ENCODE measurements at places on chromosomes 11 and 22. TPM values are rescaled to one million over a fixed set of nuclear protein-coding genes. Genes with fewer than 3 reads are reported as not detected.
A peak's percentile ranks its signal among the peaks of the same experiment; 100 is the strongest.

DNA sequence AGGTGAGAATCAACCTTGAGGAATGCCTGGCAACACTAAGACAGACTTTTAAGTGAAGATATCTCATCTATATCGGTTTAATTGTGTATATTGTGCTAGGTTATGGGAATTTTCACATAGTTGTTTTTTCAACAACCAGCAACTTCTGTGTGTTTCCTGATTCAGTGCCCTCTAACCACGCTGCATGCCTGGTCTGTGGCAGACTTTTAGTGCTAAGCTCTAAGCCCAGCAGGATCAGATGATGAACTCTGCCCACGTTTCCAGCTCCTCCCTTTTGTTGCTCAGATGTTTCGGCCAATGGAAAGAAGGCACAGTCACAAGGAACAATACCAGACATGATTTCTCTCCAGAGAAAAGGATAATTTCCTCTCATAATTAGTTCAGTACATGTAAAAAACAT lies 1.4 kb upstream of the VWA5A start:
- no peak for DNase-seq

DNA sequence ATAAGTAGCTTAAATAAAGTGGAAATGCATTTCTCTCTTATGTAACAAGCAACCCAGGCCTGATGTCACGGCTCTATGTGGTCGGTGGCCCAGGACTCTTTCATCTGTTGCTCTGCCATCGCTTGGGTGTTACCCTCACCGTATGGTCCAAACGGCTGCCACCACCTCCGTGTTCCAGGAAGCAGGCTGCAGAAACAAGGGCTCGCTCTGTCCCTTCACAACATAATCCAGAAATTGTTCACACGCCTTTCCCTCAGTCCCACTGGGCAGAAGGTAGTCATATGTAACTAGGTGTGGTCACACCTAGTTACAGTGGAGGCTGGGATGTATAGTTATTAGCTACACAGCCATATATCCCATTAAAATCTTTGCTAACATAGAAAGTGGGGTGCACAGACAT lies 421.0 kb downstream of the SOX6 start:
- no peak for DNase-seq

DNA sequence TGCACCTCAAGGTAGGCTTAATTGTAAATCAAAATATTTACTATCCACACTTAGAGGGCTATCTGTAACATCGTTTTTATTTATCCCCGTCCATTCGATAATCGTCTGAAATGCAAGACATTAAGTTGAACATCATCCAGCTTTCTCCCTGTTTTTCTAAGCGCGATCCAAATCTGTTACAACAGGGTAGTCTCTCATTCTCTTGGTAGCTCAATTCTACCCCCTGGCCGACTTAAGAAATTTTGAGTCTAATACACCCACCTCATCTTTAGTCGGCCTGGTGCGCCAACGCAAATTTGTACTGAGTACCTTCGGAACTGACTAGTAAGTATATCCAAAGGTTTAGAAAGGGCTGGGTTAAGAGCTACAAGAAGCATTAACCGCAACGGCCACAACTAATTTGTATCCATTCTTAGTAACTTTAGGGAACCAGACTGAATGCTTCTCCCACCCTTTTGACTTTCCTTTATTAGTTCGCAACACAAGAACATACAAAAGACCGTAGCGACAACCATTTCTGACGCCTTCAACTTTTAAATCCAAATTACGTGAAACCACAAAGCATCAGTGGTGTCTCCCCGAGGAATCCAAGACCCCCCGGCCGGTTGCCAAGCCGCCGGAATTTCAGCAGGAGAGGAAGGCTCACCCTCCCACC lies 1.0 kb upstream of the ZNF143 start:
- DNase-seq = no peak

GRCh38 chr11:95500466-95500865 lies 269.5 kb upstream of the SESN3 start:
- no peak for DNase-seq

DNA sequence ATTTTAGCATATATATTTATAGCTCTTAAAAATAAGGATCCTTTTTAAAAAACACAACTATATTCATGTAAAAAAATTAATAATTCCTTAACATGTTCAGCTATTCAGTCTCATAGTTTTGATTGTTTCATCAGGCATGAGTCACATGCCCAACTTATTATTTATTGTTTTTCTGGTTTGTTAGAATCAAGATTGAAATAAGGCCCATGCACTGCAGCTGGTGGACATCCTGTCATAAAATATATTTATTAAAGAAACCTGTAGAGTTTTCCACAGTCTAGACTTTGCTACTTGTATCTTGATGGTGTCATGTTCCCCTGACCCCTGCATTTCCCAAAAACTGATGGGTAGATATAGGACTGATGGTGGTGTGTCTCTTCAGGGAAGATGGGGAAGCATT lies 77.4 kb downstream of the PARVA start:
- DNase-seq = no peak

DNA sequence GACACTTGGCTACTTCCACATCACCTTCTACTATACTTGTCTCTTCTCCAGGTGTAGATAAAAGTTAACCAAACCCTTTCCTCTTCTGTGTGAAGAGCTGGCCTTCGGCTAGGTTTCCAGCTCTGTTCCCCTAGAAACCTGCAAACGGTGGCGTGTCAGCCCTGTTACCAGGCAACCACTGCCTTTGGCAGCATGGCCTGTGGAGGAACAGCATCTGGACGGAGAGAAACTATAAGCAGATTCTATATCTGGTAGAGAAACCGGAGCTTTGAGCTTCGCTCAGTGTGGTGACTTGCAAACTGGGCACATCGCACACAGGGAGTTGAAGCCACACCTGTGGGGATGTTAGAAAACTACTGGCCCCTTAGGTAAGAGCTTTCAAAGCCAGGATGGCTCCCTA lies 35.9 kb downstream of the ARAP1 start:
- DNase-seq = no peak

DNA sequence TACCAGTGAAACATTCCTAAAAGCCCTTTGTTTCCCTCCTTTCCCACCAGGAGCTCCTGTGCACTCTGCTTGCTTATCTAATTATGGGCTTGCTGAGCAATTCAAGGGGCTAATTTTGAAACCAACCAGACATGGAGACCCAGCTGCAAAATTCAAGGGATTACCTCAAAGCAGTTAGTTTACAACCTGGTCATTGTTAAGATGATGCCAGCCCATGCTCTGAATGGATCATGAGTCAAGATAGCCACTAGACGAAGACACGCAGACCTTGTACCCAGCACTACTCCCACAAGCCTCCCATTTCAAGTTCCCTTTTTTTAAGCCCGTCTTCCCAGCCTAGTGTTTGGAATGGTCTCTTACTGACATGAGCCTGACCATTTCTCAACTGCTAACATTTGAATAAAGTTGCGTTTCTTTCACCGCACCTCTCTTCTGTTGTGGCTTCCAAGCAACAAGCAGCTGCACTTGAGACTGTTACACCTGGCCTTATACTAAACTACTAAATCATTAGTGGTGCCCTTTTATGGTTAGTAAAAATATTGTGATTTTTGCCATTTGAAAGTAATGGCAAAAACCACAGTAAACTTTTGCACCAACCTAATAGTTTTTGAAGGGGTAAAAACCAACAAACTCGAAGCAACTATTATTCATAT lies 315.3 kb upstream of the LUZP2 start:
- no peak for DNase-seq

DNA sequence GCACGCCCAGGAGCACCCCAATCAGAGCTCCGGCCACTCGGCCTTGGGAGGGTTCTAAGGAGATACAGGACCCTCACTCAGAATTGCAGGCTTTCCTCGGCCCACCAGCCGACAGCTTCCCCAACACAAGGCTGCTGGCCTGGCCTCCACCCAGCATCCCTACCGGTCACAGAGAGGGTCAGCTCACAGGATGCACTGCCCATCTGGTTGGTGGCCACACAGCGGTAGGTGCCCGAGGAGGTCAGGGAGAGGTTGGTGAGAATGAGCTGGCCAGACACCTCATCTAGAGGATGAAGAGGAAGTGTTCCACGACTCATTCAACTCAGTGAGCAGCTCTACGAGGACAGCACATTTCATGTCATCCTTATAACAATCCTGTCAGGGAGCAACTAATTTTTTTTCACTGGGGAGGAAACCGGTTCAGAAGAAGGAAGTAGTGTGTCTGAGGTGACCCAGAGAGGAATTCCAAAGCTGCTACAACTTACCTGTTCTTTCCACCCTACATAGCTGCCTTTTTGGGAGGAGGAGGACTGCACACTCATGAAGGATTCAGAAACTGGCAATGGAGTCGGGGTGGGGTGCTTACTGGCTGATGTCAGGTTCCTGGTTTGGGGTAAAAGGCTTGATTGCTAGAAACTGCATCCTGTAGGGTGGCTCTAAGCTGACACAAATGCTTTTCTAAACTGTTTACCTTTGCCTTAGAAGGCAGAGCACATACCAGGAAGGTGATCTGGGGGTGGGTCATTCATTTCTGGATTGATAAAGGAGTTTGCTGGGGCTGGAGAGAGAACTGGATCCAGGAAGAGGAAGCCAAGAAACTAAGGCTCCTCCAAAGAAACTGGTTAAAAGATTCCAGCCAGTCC lies 3.3 kb downstream of the VSIG2 start:
- no peak for DNase-seq

GRCh38 chr11:20474176-20474881 lies 86.8 kb downstream of the PRMT3 start:
- no peak for DNase-seq

GRCh38 chr22:42763965-42764480 lies 43.4 kb upstream of the A4GALT start:
- no peak for DNase-seq

GRCh38 chr11:69442012-69442806 lies 39.3 kb upstream of the LINC01488 start:
- no peak for DNase-seq

DNA sequence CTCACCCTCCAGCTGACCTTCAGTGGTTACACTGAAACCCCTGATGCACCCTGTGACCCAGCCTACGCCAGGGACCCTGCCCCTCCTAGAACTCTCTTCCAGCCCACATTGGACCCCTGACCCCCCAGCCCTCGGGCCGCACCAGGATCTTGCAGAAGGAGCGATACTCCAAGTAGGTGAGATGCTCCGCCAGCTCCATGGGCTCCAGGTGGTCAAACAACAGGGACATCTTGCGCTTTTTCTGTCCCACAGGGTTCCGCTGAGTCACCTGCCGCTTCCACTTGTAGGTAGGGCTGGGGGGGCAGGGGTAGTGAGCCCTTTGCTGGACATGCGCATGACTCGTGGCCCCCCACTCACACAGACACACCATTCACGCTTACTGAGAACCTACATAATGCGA lies 4.1 kb downstream of the RASGRP2 start:
- DNase-seq = no peak

DNA sequence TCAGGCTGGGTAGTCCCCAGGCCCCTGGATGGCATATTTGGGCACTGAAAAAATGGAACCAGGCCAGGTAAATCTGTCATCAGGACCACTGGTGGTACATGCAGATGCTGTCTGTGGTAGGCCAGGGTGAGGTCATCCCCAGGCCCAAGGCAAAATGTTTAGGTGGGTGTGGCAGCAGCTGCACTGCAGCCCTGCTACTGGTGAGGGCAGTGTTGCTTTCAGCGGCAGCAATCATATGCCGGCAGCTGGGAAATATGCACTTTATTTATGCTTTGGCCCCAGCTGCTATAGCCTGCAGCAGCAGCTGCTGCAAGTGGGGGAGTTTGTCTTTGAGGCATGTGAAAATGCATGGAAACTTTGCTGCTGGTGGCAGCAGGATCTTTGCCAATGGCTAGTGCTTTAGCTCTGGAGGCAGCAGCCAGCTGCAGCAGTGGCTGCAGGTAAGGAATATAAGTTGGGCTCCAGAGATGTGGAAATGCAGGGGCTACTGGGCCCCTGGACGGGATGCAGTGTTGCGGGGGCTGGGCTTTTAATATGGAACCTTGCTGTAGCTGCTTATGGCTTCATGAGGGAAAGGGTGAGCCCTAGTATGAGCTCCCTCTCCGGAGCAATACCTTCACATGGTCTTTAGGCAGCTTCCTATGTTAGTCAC lies 365.7 kb upstream of the CADM1 start:
- DNase-seq = peak; percentile 58

- DNase-seq = no peak
These were observed 34.8 kb downstream of the NEU3 start for GRCh38 chr11:75023446-75024067.

DNA sequence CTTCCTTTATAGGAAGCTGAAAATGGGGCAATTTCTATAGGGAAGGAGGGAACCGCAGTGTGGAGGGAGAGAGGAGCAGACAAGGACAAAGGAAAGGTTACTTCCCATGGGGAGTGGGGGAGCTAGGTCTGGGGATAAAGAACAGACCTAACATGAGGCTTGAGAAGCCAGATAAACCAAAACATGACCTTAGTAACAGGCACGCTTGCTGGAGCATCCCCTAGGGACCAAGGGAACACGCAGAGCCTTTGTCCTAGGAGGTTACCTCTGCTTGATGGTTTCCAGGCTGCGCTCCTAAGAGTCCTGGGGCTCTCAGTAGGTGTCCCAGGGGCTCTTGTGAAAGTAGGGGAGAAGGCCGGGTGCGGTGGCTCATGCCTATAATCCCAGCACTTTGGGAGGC lies 271.4 kb upstream of the NCAM1 start:
- DNase-seq = no peak

DNA sequence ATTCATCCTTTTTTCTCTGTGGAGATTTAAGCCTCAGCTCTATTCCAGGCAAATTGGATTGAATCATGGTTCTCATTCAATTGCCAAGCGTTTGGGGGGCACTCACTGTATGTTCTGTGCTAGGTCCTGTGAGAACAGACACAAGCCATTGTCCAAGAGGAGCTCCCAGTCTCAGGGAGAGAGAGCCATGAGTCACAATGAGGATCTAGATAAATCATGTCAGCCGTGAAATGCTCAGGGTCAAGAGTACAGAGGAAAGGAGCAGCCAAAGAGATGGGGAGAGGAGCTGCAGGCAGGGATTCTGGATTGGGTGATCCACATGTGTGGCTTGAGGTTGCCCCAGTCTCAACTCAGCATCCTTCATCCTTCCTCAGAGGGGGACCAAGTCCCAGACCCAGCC lies 93.6 kb downstream of the FEZ1 start:
- DNase-seq = no peak

GRCh38 chr11:106063009-106063408 lies 14.1 kb downstream of the KBTBD3 start:
- no peak for DNase-seq

DNA sequence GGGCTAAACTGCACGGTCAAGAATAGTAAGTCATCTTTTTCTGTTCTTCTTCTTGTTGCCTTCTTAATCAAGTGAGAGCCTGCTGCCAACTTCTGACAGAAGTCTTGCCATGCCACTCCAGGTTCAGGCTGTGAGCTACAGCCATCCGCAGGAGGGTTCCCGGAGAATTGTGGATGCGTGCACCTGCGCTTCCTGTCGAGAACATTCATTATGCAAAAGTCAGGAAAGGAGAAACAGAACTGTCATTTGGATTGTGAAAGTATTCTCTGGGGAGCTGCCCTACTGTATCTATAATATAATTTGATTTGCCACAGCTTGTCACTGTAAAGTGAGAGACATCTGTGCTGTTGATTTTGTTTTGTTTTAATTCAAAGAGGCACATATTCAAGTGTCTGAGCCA lies 12.3 kb downstream of the IL17RA start:
- DNase-seq = no peak

GRCh38 chr11:62554387-62555167 lies 8.0 kb upstream of the AHNAK start:
- no peak for DNase-seq

SHISA8 gene
- total RNA-seq = 0.41 TPM

CNGA4 gene
- total RNA-seq = not detected

IFITM2 gene
- 205 TPM for total RNA-seq

CD3G gene
- total RNA-seq = not detected

CDKN1C gene
- total RNA-seq = 25.3 TPM

FLRT1 gene
- total RNA-seq = not detected
